ENCODE measurements at places on chromosomes 7 and 10.
A peak's percentile ranks its signal among the peaks of the same experiment; 100 is the strongest.

GRCh38 chr10:13775786-13776775 lies 189.3 kb downstream of the PRPF18 start:
- no peak for DNase-seq

DNA sequence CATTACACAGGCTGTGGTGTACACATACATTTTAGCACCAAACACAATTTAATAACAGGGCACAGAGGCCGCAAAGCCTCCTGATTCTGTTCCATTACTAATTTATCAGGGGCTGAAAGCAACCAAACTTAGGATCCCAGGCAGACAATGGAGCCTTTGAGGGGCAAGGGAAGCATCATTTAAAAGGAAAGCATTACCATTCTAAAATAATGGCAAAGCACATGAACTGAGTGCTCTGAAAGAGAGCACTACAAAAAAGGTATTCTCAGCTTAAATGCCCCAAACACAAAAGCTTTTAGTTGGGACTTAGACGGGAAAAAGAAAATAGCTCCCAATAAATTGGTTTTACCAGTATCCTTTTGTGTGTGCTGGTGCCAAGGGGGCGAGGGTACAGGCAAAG lies 282.0 kb upstream of the ETV1 start:
- DNase-seq, result no peak

- DNase-seq, result no peak
Measured at GRCh38 chr7:107130487-107131220, 38.1 kb upstream of the HBP1 start.

- DNase-seq, result no peak
Measured at GRCh38 chr10:119138346-119139306, 26.9 kb downstream of the SFXN4 start.

GRCh38 chr7:39355664-39356063 lies 210.5 kb upstream of the YAE1 start:
- DNase-seq, result no peak

DNA sequence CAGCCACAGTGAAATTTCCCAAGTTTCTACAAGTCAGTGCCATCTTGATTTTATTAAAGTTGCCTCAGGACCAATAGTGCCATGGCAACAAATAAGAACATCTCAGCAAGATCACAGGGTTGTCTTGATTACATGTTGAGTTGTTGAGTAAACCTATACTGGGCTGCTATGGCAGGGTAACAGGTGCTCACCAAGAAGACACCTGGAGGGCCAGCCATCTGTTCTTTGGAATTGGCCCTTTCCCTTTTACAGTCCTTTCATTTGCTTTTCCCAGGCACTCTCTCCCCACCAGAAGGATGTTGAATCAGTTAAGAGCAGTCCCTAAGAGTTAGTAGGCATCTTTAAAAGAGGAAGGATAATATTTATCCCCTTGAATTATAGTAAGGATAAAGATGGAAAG lies 582.0 kb downstream of the TNS3 start:
- no peak for DNase-seq

DNA sequence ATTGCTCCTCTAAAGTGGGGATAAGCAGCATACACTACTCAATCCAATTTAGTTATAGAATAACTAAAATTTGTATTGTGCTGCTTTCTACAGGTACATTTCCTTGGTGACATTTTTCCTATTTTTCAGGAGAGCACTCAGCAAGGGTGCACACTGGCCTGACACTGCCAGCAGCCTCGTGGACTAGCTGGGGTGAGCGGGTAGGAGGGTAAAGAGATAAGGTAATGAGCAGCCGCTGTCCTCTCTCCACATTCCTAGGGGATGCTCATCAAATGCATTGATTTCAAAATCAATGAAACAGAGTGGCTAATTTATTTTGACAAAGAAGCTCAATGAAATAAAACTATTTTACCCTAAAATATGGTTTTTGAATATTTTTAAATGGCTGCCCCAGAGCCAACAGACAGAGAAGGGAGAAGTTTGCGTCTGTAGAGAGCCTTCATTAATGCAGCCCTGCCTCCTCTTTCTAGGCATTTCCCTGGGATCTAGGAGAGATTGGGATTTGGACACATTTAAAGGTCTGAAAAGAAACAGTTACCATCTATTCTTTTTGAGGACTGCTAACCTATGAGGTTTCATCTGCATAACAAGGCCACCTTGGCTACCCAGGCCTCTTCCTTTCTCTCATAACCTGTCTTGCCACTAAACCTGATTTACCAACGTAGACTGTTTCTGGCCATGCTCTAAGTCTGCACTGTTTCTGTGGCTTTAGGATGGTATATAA lies 561.0 kb downstream of the IPMK start:
- no peak for DNase-seq

GRCh38 chr7:73920406-73921134 lies 59.6 kb downstream of the TMEM270 start:
- no peak for DNase-seq

DNA sequence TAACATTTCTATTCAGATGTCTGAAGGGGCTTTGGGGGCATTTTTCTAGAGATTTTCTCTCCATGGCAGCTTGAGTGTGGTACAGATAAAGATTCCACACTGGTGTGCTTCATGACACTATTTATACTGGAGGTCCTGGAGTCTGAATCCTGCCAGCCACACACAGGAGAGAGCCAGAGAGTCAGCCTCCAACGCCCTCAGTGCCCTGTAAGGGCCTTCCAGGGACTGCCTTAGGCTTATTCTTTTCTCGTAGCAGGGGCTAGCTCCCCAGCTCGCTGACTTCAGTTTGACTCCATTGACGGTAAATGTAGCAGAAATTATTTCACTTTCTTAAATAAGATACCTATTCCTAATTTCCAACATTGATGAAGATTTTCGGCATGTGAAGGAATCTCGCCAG lies 100.9 kb downstream of the VSTM2A start:
- no peak for DNase-seq

DNA sequence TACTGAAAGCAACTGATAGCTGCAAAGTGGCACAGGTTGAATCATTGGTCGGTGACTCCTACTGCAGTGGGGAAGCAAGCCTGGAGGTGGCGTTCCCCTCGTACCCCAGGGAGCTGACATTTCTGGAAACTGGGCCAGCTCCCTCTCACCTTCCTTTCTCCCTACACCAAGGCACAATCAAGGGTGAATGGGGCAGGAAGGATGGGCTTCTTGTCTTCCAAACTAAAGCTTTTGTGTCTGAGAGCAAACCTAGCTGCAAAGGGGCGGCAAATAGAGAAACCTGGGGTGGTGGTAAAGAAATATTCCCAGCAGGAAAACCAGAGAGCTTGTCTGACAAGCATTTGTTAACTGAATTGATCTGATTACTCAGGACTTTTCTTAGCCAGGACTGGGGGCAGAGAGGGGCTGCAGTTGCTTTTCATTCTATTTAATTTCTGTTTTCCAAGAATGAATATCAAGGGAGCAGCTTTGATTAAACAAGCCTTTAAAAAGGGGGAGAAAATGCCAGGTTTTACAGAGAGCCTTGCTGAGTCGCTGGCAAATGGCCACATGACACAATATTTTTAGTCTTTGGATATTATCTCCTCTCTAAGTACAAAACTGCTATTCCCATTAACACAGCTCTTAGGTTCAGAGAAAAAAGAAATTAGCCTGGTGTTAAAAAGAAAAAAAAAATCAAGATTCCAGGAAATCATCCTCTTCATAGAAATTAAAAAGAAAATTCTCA lies 27.8 kb downstream of the CDHR3 start:
- peak; percentile 63 for DNase-seq

- no peak for DNase-seq
Measured at GRCh38 chr10:45380903-45381620, 7.0 kb downstream of the ALOX5 start.

DNA sequence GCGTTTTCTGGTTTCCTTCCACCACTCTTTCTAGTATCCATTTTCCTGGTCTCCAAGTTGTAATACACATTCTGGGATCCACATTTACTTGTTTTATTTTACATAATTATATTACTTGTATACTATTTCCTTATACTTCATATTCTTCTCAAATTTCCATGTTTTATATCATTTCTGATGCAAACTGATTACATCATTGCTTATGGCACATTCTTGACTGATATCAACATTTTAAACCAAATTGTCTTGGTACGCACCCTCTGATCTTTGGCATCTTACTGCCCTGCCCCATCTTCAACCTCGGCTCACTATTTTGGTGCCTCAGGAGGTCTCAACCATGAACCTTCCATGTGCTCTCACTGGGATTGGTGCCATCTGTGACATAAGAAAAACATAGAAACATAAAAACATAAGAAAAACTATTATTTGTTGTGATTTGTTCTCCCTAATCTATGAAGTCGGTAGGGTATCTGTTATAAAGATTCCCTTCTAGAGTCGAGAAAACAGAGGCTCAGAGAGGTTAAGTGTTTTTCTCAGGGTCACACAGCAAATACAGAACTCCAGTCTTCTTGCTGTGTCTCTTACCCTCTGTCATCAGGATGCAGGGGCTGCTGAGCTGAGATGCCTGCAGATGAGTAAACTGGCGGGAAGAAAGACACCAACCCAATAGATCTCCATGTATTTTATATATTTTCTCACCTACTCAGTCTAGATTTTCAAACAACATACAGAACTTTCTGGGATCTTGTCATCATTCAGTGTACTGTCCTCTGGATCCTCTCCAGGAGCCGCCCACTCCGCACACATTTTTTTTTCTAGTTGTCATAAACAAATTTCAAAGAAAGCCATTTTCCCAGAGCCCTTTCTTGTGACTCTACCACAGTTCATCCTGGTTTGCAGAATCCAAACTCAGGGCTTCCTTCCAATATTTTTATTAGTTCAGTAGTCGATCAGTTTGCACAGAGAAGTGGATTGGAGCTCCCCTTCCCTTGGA lies 79.5 kb downstream of the PARP12 start:
- DNase-seq, result no peak

- no peak for DNase-seq
Measured at GRCh38 chr7:150471886-150472285, 21.5 kb downstream of the GIMAP8 start.

DNA sequence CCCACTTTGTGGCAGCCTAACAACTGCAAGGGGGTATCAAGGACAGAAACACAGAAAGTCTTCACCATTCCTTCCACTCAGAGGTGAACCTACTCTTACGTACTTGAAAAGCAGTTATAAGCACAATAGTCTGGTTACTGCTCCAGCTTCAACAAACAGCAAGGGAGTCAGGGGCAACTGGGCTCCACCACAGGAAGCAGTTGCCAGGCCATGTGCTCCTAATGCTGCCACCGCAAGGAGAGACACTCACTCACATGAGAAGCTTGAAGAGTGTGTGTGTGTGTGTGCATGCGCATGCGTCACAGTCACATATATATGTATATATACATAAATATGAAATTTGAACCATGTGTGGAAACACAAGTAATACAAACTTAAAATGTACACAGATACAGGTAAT lies 65.5 kb downstream of the GRB10 start:
- DNase-seq, result no peak

GRCh38 chr10:95246582-95247051 lies 44.2 kb downstream of the PDLIM1 start:
- peak; percentile 69 for DNase-seq

DNA sequence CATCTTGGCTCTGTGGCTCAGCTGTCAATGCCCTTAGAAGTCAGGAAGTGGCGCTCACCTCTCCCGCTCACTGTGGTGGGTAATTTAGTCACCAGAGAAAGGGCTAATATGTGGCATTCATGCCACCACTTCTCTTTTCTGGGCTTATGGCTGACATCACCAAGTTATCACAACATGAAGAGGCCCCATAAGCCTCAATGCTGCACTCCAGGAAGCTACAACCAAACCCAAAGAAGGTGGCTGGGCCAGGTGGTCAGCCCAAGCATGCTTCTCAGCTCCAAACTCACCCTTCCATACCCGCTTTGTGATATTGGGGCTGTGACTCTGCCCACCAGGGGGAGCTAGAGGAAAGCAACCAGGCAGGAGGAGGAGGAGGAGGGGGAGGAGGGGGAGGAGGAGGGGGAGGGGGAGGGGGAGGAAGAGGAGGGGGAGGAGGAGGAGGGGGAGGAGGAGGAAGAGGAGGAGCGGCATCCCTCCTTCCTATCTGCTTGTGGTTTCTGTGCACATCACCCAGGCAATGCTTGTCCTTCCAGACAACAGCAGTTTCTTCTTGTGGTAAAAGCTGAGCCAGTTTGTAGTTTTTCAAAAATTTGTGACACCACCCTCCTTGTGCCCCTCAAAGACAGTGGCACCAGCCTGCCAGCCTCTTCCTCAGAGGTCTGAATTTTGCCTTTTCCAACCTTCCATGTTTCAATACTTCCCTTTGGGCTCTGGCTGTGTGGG lies 42.1 kb downstream of the CYP26A1 start:
- no peak for DNase-seq

DNA sequence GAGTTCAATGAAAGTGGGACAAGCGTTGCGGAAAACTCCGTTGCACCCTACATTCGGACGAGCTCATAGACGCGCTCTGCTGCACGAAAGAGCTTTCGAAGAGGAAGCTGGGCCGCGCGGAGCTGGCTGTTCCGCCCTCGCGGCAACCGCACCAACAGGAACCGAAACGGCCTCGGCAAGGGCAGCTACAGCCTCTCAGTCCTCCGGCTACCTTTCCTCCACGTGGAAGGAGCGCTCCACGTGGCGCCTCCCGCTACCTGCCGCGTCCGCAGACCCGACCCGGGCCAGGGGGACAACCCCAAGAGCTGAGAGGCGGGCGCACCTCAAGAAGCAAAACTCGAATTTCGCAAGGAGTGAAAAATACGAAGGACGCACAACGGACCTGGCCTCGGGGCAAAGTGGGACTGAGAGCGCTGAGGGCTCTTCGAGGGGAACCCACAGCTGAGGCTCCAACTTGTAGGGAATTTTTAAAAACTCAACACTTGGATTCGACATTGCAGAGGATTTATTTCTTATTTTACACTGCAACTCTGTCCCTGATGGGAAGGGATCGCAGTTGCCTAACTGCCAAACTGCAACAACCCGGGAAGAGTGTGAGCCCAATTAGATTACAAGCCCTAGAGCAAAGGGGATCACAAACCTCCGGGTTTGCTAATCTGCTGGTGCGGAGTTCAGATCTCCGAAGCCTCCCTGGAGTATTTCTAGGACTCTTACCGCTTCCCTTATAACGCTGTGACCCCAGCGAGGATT lies 1.4 kb downstream of the HPSE2 start:
- no peak for DNase-seq

Measured in NCI-H1694 (cell line).